Upper lobe of left lung (tissue), 6 donors: ENCODE measurements at places on chromosomes 2 and 18. TPM values are rescaled to one million over a fixed set of nuclear protein-coding genes. Genes with fewer than 3 reads are reported as not detected.

DNA sequence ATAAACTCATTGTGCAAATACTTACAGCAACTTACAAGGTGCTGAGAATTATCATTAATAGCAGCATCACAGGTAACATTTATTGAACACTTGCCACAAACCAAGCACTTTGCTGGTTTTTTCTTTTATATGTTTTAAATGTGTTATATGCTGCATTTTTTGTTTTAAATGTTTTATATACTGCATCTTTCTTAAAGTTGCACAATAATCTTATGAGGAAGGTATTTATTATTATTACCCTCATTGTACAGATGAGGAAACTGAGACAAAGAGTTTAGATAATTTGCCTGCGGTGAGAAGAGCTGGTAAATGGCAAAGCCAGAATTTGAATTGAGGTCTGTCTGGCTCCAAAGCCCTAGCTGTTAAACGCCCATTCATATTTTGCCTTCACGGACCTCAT is 52.2 kb upstream of the RIOK3 start:
- H3K36me3 ChIP-seq, result no peaks in the 10 kb centered on the region
- no peak overlapping the region for H3K27ac ChIP-seq
- no peaks in the 10 kb centered on the region for H3K27me3 ChIP-seq

GRCh38 chr2:98743835-98744234 is 12.9 kb upstream of the MGAT4A start:
- no peak overlapping the region for H3K4me3 ChIP-seq
- H3K27ac ChIP-seq, result no peak overlapping the region
- DNase-seq, result peak; percentile 55
- no peaks in the 10 kb centered on the region for H3K36me3 ChIP-seq

DNA sequence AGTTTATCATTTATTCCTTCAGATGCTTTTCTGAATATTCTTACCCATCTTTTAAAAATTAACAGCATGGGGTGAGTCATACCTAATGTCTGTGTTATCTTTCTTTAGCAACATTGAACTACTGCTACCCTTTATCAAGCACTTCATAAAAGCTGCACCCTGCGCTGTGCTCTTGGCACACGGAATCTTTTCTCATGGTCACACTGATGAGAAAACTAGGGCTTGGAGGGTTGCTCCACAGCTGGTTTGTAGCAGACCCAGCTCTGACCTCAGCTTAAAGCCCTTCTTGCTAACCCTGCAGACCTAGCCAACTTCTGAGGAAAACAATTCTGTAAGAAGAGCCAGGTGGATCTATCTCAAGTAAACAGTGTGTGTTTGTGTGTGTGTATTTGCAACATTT is 106.3 kb downstream of the RNF144A start:
- peaks cover 6% of the 10 kb centered on the region for H3K36me3 ChIP-seq
- H3K4me1 ChIP-seq, result peaks cover 25% of the 10 kb centered on the region

GRCh38 chr2:44190526-44190925 is 21.9 kb downstream of the PPM1B start:
- no peak overlapping the region for H3K27ac ChIP-seq
- H3K4me1 ChIP-seq, result peaks cover 24% of the 10 kb centered on the region
- no peaks in the 10 kb centered on the region for H3K27me3 ChIP-seq
- H3K36me3 ChIP-seq, result no peaks in the 10 kb centered on the region
- no peak for DNase-seq
- H3K4me3 ChIP-seq, result no peak overlapping the region

The TMEM247 gene
- total RNA-seq, result not detected
